ENCODE measurements at places on chromosomes 7 and 10.

DNA sequence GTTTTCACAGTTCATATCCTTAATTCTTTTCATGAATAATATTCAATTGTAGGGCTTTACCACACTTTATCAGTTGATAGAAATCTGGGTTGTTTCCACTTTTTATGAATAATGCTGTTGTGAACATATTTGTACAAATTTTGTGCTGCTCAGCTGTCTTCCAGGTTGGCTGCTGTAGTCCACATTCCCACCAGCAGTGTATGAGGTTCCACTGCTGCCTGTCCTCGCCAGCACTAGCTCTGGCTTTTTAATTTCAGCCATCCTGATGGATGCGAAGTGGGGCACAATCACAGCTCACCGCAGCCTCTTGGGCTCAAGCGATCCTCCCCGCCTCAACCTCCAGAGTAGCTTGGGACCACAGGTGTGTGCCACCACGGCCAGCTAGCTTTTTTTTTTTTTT lies 32.8 kb downstream of the NUDT5 start:
- no peak for DNase-seq

- peak; percentile 42 for DNase-seq
Observed at GRCh38 chr10:86520871-86521677, 518 bp downstream of the WAPL start.

DNA sequence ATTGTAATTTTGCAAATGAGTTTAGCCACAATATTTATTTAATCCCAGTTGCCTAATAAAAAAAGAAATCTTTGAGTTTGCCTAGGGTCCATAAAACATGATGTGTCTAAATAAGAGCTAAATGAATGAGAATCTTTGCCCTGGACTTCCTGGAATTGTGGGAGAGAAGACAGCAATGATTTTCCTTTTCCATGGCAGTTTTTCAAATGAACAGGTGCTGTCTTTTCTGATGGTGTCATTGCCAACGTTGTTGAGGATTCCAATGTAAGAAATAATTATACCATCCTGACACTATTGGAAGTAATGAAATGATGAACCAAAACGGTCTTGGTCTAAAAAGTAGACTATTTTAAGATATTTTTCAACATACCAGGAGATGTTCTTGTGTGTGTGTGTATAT lies 984.7 kb upstream of the CELF2 start:
- no peak for DNase-seq

DNA sequence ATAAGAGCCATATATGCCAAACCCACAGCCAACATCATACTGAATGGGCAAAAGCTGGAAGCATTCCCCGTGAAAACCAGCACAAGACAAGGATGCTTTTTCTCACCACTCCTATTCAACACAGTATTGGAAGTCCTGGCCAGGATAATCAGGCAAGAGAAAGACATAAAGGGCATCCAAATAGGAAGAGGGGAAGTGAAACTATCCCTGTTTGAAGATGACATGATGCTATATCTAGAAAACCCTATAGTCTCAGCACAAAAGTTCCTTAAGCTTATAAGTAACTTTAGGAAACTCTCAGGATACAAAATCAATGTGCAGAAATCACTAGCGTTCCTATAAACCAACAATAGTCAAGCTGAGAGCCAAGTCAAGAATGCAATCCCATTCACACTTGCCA lies 23.8 kb upstream of the STARD3NL start:
- DNase-seq = no peak

DNA sequence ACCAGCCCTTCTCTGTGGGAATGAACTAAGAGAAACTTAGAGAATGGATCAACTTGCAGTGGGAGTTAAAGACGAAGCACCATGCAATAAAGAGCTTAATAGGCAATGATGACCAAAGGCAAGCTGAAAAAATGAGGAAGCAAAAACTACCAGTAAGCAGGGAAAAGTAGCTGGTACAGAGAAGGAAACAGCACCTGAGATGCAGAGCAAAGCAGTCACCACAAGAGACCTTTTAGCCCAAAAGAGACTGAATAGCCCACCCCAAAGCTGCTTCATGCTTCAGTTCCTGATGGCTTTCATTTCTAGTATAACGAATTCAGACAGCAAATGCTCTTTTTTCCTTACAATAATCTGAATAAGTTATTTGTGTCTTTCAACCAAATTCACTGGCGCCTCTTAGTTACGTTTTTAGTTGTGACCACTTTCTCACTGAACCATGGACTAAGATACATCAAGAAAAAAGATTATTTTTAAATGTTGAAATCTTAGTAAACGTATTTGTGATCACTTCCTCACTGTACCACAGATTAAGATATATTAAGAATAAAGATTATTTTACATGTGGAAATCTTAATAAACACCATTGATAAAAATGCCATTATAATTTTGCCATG lies 76.0 kb downstream of the USP6NL start:
- DNase-seq = no peak

DNA sequence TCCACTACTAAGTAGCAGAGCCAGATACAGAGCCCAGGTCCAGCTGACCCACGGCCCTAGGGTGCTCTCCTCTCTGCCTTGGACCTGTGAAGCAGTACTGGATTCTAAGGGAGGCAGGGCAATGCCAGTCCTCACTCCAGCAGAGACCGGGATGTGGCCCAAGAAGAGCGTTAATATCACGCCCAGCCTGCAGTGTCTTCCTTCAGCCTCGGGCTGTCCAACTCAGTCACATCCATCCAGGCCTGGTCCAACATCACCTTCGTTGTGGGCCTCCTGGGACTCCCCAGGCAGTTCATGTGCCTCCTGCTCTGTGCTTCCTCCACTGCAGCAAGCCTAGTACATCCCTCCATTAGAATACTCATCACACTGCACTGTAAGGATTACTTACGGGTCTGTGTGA lies 114.5 kb downstream of the GRID1 start:
- DNase-seq = no peak

- peak; percentile 54 for DNase-seq
Observed at GRCh38 chr10:33258967-33259366, 75.5 kb downstream of the NRP1 start.

DNA sequence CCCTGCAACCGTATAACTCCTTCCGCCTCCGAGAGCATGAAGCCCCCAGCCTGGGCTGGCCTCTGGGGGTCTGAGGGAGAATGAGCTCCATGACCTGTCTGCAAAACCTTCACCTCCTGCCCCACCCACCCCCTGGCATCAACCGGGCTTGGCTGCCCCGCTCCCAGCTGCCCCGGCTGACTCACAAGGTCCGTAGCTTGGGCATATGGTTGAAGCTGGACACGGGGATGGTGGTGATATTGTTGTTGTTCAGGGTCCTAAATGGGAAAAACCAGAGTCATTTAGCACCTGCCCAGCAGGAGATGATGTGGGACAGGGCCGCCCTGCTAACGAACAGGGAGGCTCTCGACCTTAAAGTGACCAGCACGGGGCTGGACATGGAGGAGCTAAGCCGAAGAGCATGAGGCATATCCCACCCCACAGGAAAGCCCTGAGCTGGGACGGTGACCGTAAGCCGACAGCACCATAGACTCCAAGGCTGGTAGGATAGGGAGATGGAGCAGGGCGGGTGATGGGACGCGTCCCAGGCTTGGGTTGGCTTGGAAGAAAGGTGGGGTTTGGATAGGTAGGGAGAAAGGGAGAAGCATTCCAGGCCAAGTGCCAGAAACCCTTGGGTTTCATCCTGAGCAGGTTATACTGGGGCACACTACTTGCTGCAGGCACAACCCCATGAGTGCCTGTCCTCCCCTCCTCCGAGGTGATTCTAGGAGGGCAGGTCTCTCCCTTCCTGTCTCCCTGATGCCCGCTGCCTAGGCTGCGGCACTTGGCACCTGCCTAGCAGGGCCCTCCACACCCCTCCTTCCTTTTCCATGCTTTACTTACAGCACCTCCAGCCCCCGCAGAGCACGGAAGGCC lies 121.5 kb downstream of the SLIT1 start:
- DNase-seq = no peak

Data from bronchial epithelial cell (primary cell).